ENCODE measurements at places on chromosomes 5 and 9.

DNA sequence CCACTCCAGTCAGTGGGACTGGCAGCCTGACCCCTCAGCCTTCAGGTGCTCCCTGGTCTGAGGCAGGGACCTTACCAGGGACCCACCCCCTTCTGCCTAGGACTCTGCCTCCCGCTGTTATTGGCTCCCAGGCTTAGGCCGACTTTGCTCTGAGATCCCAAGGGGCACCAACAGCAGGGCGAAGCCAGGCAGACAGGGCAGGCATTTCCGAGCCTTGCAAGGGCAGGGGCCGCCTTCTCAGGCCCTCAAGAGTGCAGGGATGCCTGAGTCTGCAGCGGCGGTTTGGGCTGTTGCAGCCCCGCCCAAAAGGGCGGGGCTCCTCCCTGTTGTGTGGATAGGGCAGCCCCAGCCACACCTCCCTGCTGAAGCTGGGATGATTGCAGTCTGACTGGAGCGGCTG, 644.6 kb downstream of the PRR16 start:
- no peak for DNase-seq

GRCh38 chr9:86413971-86414880, 60.0 kb upstream of the TUT7 start:
- no peak for DNase-seq

- no peak for DNase-seq
Measured at GRCh38 chr9:90838098-90838497, 36.5 kb downstream of the SYK start.

- no peak for DNase-seq
Measured at GRCh38 chr9:24096756-24097155, 270.7 kb upstream of the ELAVL2 start.

GRCh38 chr9:36551910-36552309, 20.8 kb upstream of the MELK start:
- no peak for DNase-seq

- no peak for DNase-seq
Measured at GRCh38 chr5:176948458-176948857, 49.3 kb upstream of the HK3 start.

DNA sequence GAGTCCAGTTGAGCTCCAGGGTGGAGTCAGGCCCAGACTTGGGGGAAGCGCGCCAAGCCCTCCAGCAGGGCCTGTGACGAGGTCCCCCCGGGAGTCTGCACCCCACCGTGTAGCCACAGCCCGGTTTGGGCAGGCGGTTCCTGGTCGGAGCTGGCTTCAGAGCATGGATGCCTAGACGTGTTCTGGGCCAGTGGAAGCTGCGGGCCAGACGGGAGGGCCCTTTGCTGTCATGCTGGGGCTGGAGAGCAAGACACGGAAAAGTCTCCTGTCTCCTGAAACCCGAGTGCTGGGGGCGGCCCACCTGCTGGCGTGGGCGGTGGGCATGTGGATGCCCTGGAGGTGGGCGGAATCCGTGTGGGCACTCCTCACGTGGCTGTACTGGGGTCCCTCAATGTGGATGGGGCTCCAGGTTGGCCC, 1.9 kb downstream of the GPSM1 start:
- no peak for DNase-seq

- DNase-seq, result no peak
Measured at GRCh38 chr9:89461265-89461664, 36.6 kb downstream of the SEMA4D start.

Measured in activated CD4-positive, alpha-beta T cell treated with anti-CD3 and anti-CD28 coated beads, Interleukin-2, amount 50 U/mL, for 1 hour (primary cell).